ENCODE measurements at places on chromosomes 1 and 21. TPM values are rescaled to one million over a fixed set of nuclear protein-coding genes. Genes with fewer than 3 reads are reported as not detected.

The PIGP gene
- total RNA-seq: 3.2 TPM

The CLDN14 gene
- total RNA-seq: not detected

The PRELP gene
- not detected for total RNA-seq

The DNASE2B gene
- total RNA-seq: not detected

The ITGB2 gene
- total RNA-seq: 0.26 TPM

The MIXL1 gene
- total RNA-seq: not detected

DNA sequence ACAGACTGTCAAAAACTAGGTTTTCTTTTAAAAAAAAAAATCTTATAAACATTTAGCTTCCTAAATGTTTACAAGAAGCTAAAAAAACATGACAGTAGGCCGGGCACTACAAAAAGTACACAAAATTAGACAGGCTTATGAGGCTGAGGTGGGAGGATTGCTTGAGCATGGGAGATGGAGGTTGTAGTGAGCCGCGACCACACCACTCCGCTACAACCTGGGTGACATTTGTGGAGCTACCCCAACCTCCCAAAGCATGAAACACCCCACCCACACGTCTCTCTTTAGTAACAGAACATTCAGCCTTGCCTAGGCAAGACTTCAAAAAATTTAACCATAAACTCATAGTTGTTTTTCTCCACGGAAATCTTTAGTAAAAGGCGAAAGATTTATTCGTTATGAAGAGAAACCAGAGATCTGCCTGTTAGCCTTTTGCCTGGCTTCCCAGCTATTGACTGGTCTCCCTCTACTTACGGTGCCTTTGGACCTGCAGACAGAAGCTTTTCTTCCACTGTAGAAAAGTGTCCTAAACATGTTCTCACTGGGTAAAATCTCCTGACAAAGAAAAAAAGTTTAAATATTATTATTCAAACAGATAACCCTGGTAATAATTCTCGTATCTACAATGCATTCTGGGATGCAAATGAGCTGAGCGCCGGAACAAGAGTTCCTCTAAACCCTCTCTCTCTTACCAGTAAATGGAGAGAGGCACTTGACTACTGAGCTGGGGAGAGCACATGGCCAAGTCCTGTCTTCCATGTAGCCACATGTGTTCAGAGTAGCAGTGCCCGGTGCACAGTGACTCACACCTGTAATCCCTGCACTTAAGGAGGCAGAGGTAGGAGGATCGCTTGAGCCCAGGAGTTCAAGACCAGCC, 9.2 kb downstream of the RNU5D-1 start:
- peak; percentile 99 for DNase-seq

DNA sequence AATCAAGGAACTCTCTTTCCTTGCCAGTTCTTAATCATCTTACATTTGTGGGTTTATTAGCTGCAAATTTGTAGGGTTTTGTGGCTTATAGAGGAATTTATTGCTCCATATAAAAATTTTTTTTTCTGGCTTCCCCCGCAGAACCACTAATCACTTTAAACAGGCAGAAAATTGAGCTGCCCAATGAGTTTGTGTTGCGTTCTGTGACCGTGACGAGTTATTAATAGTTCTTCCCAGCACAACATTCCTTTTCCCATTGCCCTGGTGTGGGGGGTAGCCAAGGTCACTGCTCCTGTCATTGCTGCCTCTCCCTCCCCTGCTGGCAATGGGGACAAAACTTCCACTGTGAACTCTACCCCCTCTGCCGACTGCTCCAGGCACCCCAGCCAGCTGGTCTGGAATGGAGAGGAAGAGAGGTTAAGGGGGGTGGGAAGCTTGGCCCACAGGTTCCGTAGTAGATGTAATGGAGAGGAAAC, 55.1 kb downstream of the UBE2T start:
- no peak for DNase-seq

DNA sequence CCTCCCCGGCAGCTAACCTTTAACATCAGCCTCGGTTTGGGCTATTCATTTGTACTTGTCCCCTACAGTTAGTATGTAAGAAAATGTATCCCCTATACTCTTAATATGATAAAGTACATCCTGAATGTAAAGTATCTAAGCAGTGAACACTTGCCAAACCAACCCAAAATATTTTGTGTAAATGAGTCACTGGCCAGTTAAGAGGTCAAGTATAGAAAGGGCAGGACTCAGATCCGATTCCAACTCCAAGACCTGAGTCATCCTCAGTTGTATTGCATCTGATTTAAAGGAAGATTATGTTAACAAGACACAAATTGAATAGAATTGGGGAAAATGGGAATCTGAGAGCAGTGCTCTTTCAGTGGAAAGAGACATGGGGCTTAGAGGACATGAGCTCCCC, 84.4 kb downstream of the CD58 start:
- peak; percentile 42 for DNase-seq

GRCh38 chr1:151513626-151514121, 2.5 kb downstream of the CGN start:
- DNase-seq: peak; percentile 93

- no peak for DNase-seq
Observed at GRCh38 chr21:24938573-24938972, 668.7 kb downstream of the MRPL39 start.

DNA sequence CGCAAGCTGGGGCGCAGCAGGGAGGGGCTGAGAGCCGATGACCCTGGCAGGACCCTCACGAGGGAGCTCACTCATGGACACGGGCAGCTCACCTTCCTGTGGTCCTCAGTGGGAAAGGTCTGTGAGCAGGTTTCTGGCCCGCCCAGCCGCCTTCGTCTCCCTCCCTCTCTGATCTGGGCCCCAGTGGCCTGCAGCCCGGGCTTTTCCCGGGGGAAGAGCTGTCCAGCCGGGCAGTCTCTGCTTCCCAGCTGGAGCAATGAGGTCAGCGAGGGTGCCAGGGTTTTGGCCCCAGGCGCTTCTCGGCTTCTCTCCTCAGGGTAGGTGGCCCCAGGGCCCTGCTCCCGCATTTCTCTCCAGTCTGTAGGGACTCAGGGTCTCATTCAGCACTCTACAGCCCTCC, 22.2 kb upstream of the ARHGEF16 start:
- DNase-seq: no peak

Measured in bronchial epithelial cell (primary cell).